Left ventricle myocardium inferior (tissue), 1 donor: ENCODE measurements at places on chromosomes 12 and 14. TPM values are rescaled to one million over a fixed set of nuclear protein-coding genes. Genes with fewer than 3 reads are reported as not detected.

Gene SARNP
- total RNA-seq = 53.2 TPM

GRCh38 chr12:27751386-27752047 is 28.5 kb upstream of the KLHL42 start:
- no peak for DNase-seq

DNA sequence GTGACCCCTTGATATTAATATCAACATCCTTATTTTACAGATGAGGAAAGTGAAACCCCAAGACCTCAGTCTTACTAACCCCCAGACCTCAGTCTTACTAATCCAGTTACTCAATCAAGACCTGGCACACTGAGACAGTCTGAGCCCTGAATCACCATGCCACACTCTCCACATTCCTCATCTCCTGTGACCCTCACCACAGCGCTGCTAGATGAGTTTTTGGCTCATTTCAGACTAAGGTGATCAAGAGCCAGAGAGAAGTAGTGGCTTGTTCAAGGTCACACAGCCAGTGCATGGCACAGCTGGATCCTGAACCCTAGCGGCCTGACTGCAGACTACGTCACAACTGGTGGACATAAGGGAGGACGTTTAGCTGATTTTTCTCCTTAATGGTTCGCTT is 579.2 kb downstream of the BCL11B start:
- no peak for DNase-seq

Gene KRT5
- total RNA-seq = not detected

DNA sequence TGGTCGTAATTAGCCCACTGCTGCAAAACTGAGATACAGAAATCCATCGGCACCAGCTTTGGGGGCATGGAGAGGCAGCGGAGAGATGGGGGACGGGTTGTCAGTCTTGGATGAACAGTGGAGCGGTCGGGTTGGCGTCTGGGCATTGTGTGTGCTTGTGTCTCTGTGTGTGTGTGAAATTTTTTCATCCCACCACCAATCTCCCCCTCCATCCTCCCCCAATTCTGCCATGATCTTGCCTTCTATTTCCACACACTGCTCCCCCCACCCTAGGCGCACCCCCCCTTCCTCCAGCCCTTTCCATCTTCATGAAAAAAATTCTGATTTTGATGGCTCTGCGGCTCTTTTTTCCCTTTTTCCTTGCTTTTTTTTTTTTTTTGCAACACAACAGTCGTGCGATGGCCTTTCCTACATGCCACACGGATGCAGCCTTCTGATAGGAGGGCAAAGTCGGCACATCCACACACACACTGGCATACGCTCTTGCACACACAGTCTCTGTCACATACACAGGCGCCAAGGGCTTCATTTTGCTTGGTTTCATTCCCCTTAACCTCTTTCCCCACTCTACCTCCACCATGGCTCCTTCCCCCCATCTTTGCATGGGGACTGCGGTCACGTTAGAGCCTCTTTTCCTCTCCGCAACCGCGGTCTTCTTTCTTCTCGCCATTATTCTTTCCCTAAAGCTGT is 3.3 kb downstream of the NRXN3 start:
- no peak for DNase-seq

Gene NXPH4
- total RNA-seq = 0.44 TPM

Gene SLC39A5
- not detected for total RNA-seq

- DNase-seq = no peak
Measured at GRCh38 chr12:105225505-105226015, 10.4 kb downstream of the APPL2 start.

Gene CBLN3
- total RNA-seq = 0.55 TPM

GRCh38 chr12:129409281-129409680 is 494.5 kb downstream of the TMEM132D start:
- no peak for DNase-seq

Gene KRT77
- total RNA-seq = not detected

- no peak for DNase-seq
Measured at GRCh38 chr14:100796946-100797345, 29.0 kb upstream of the MEG3 start.

DNA sequence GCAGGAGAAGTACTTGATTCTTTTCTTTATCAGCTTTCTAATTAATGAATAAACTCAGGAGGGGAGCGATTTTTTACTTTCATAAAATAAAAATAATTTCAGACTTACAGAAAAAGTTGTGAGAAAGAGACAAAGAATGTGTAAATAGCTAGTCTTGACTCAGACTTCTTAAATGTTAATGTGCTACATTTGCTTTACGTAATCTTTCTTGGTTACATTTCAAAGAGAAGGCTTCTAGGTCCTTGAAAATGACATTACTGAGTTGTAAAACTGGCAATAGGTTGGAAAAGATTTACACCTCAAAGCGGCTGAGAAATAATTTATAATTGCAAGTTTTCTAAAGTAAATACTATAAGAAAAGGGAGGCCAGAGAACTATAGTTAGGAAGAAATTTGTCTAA is 28.6 kb downstream of the GABARAPL1 start:
- no peak for DNase-seq

DNA sequence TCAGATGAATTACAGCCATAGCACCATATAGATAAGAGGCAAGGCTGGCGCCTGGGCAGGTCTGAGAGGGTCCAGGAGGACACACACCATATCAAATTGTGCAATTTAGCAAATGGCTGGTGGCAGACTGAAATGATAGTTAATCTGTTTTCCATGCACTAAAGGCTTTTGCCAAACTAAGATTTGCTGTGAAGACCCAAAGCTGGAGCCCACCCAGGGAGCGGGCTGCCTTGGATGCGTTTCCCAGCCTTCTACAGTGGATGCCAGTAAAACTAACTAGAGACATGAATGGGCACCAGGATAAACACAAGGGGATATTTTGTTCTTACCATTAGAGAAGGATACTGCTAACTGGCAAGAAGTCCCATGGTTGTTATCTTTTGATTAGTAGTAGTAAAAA is 475.1 kb downstream of the DPF3 start:
- DNase-seq = no peak

- DNase-seq = no peak
Measured at GRCh38 chr14:99124482-99125105, 147.4 kb downstream of the BCL11B start.

DNA sequence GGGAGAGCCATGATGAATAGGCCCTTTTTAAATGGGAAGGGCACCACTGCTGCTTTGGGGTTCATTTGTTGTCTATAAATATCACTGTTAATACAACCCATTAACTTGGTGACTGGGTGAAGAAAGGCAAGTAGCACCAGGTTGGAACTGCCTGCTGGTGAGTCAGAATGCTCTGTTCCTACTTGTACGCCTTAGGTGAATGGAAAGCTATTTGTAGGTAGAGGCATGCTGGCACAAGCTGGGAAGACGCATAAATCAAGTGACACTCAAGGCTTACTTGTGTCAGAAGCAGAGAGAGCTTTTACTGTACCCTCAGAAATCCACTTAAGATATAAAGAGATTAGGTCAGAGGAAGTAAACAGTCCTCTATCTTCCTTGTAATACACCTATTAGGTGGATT is 142.5 kb downstream of the TMX1 start:
- no peak for DNase-seq

GRCh38 chr12:52245259-52245961 is 12.4 kb downstream of the KRT7 start:
- DNase-seq = no peak

- no peak for DNase-seq
Measured at GRCh38 chr14:59422069-59422881, 42.9 kb downstream of the GPR135 start.

Gene RNASE7
- not detected for total RNA-seq

DNA sequence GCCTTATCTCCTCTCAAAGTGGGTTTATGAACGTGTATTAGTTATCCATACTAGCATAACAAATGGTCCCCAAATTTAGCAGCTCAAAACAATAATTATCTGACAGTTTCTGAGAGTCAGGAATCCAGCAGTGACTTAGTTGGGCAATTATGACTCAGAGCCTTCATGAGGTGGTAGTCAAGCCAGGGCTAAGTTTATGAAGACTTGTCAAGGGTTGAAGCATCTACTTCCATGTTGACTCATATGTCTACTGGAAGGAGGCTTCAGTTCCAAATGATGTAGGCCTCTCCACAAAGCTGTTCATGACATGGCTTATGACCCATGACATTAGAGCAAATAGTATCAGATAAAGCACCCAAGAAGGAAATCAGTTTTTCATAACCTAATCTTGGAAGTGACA is 73.2 kb downstream of the IPO8 start:
- no peak for DNase-seq

DNA sequence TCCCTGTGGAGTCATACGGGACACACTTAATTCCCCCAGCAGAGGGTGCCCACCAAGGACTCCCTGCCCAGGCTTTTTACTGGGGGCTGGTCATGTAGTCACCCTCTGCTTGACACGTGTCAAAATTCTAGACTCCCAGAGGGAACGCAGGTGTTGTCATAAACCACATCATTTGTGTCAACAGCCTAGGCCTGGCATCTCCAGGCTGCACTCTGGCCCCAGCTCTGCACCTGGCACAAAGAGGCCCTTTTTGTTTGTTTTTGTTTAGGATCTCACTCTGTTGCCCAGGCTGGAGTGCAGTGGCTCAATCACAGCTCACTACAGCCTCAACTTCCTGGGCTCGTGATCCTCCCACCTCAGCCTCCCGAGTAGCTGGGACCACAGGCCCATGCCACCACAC is 21.1 kb downstream of the BRI3BP start:
- no peak for DNase-seq

DNA sequence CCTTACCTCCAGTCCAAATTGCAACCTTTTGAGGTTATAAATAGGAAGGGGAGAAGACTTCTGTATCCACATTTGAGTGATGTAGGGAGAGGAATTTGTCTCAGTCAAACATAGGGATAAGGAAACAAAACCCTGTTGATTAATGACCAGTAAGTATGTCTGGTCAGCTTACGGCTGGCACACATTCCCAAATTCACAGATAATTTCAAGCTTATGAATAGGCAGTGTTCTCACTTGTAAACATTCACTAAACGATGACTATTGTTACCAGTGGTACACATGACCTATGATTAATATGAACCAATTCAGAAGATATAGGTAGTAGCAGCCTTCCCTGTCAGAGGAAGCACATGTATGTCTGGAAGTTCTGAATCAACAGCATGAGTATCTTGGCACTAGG is 33.0 kb upstream of the SLC5A8 start:
- no peak for DNase-seq

Gene LUM
- total RNA-seq = 115 TPM

GRCh38 chr12:100913872-100914592 is 119.5 kb downstream of the ANO4 start:
- DNase-seq = no peak

GRCh38 chr12:105330931-105331804 is 677 bp downstream of the C12orf75 start:
- DNase-seq = no peak

DNA sequence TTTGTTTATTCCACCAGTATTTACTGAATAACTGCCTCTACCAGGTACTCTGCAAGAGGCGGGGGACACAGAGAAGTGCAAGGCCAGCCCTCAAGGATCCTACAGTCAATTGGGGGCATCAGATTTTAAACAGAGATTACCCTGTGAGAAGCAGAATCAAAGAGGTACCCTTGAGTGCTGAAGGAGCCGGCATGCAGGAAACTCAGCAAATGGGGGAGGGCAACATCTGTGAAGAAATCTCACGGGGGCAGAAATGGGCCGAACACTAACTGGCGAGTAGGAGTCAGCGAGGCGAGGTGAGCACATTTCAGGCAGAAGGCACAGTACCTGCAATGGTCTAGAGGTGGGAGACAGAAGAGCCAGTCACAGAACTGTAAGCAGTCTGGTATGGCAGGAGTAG is 9.0 kb downstream of the GALNT6 start:
- no peak for DNase-seq

GRCh38 chr12:171743-172676 is 41.9 kb downstream of the SLC6A12 start:
- no peak for DNase-seq

DNA sequence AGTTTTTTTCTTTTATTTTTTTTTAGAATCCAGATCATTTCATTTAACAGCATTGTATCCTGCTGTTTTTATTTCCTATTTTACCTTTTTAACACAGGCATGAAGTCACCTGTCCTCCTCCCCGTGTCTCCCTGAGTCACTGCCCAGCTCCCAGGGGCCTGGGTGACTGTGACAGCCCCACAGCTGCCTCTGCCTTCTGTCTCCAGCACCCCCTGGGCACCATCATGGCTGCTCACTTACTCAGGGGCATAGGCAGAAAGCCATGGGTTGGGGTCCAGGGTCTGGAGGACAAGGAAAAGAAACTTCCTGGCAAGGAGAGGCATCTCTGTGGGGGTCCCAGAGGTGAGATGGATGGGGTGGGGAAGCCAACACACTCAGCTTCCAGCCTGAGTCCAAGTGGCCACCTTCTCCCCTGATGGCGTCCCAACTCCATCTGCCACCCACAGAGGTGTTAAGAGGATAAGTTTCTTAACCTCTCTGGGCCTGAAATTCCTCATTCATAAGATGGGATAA is 25.3 kb downstream of the TMEM63C start:
- no peak for DNase-seq

DNA sequence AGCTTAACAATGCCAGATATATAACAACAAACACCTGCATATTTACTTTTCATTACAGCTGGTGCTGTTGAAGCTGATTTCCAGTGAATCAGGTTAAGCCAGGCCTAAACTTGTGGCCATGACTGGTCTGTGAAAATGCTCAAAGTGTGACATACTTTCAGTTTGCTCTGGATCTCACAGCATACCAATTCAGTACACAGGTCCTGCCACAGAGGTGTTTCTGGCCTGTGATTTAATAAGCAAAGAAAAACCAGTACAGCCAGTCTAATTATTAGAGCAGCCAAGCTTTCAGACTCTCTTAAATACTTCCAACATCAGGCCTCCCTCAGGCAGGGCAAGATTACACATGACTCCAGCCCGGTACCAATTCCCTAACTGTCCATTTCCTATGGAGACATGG is 27.4 kb upstream of the TMCC3 start:
- DNase-seq = no peak

Gene COX14
- total RNA-seq = 195 TPM

Gene RIPK3
- total RNA-seq = 3.6 TPM

DNA sequence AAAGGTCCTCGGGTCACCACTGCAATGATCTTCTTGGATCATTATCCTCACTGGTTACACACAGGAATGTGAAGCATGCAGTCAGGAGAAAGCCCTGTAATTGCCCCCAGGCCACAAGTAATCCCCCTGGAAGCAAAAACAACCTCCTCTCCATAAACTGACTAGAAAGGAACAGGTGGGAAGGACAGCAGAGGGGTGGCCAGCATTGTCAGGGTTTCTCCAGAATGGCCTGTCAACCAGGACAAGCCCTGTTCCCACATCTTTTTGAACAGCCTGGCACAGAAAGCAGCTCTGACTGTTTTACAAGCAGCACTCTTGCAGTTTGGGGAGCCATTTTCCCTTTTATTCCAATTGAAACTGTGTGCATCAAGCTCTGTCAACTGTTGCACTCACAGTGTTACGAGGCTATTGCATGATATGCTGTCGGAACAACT is 36.1 kb downstream of the TMCC3 start:
- DNase-seq = no peak
